Activated naive CD8-positive, alpha-beta T cell treated with anti-CD3 and anti-CD28 coated beads, Interleukin-2, amount 10 ng/mL, durations not matched to agents 7 days and 5 days (primary cell): ENCODE measurements at places on chromosomes 2 and 18. TPM values are rescaled to one million over a fixed set of nuclear protein-coding genes. Genes with fewer than 3 reads are reported as not detected.

NOL4 gene
- not detected for total RNA-seq

MEP1B gene
- total RNA-seq = not detected

SCTR gene
- total RNA-seq = not detected

SCN9A gene
- total RNA-seq = not detected

POTEI gene
- total RNA-seq = not detected

SPP2 gene
- total RNA-seq = not detected

ZC3H6 gene
- 22.5 TPM for total RNA-seq

UGT1A8 gene
- not detected for total RNA-seq

MBOAT2 gene
- 4.0 TPM for total RNA-seq

NR4A2 gene
- total RNA-seq = 3.0 TPM

HTRA2 gene
- 46.6 TPM for total RNA-seq

DLX1 gene
- total RNA-seq = not detected

- no peaks in the 10 kb centered on the region for H3K36me3 ChIP-seq
- H3K4me1 ChIP-seq = peaks cover 5% of the 10 kb centered on the region
- no peak for DNase-seq
- no peak overlapping the region for H3K27ac ChIP-seq
- H3K4me3 ChIP-seq = no peak overlapping the region
- peaks cover 48% of the 10 kb centered on the region for H3K27me3 ChIP-seq
Measured at GRCh38 chr18:31680433-31680811, 4.0 kb downstream of the B4GALT6 start.

DNA sequence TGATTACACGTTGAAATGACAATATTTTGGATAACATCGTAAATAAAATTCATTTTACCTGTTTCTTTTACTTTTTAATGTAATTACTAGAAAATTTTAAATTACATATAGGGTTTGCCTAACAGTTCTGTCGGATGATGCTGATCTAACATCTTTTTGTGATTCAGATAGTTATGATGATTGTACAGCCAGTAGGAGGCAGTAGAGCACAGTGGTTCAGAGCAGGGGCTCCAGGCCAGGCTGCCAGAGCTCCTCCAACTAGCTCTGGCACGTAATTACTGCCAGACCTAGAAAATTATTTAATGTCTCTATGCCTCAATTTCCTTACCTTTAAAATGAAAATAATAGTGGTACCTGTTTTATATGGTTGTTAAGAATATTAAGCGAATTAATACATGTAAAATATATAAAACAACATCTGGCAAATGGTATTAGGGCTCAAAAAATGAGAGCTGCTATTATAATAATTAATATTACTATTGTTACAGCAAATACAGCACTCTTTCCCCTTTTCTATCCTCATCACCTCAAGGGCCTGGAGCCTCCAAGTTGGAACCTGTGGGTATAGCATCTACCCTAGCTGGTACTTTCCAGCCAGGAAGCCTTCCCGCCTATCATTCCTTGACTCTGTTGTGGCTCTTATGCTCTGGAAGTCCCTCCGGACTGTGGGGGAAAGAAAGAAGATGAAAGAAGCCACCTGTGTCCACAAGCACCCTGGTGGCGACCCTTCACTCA, 47.7 kb upstream of the PLA2R1 start:
- no peak overlapping the region for H3K27ac ChIP-seq
- no peaks in the 10 kb centered on the region for H3K4me1 ChIP-seq
- peak; percentile 33 for DNase-seq
- peaks cover 11% of the 10 kb centered on the region for H3K27me3 ChIP-seq

- no peak overlapping the region for H3K4me3 ChIP-seq
- H3K27ac ChIP-seq = no peak overlapping the region
- no peaks in the 10 kb centered on the region for H3K36me3 ChIP-seq
- H3K27me3 ChIP-seq = peaks cover 35% of the 10 kb centered on the region
- no peak for DNase-seq
Measured at GRCh38 chr2:41910126-41910525, 137.7 kb upstream of the PKDCC start.

GRCh38 chr2:237598468-237599208, 8.1 kb upstream of the RAB17 start:
- peak overlapping the region; percentile 68 for H3K27ac ChIP-seq
- H3K4me1 ChIP-seq = peaks cover 15% of the 10 kb centered on the region
- DNase-seq = no peak
- no peak overlapping the region for H3K4me3 ChIP-seq

GRCh38 chr2:215794829-215795546, 218.4 kb downstream of the MREG start:
- peaks cover 2% of the 10 kb centered on the region for H3K36me3 ChIP-seq
- no peak overlapping the region for H3K4me3 ChIP-seq
- DNase-seq = no peak

GRCh38 chr18:47526147-47526546, 274.7 kb upstream of the SKOR2 start:
- H3K36me3 ChIP-seq = no peaks in the 10 kb centered on the region
- H3K4me3 ChIP-seq = no peak overlapping the region
- no peak overlapping the region for H3K27ac ChIP-seq
- no peak for DNase-seq
- no peaks in the 10 kb centered on the region for H3K4me1 ChIP-seq

GRCh38 chr2:199195927-199196502, 261.7 kb downstream of the SATB2 start:
- DNase-seq = no peak
- no peaks in the 10 kb centered on the region for H3K27me3 ChIP-seq
- no peak overlapping the region for H3K27ac ChIP-seq
- no peak overlapping the region for H3K4me3 ChIP-seq
- no peaks in the 10 kb centered on the region for H3K4me1 ChIP-seq
- H3K36me3 ChIP-seq = no peaks in the 10 kb centered on the region

DNA sequence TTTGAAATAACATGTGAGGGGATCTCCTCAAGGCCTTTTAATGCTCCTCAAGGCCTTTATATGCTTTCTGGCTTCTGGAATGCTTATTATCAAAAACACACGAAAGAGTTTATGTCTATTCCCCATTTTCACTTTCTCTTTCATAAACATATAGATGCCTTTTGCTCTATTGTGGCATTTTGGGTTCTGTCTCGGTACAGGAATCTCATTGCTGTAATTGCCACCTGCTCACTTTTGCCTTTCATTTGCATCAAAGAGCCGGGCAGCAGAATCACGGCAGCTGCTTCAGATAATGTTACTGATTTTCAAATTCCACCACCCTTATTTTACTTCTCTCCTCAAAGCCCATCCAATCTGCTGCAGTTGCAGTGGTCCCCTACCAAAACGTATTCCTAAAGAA, 54.8 kb upstream of the LPIN2 start:
- peak overlapping the region; percentile 72 for H3K4me3 ChIP-seq
- peaks cover 39% of the 10 kb centered on the region for H3K4me1 ChIP-seq
- no peak for DNase-seq
- peak overlapping the region; percentile 72 for H3K27ac ChIP-seq

DNA sequence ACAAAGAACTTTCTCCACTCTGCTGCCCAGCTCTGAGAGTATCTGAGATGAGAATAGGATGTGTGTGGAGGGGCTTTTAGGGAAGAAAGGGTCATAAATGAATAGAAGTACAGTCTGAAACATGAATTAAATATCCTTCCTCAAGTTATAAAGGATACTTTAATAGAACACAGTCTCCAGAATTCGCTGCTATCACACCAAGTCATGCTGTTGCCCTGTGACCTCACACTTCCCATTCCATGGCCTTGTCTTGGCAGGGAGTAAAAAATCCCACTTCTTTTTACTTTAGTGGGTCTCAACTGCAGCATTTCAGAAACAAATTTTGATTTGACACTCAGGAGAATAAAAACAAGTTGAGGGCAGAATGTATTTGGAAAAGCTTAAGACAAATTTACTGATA, 3.8 kb upstream of the RPE start:
- peaks cover 4% of the 10 kb centered on the region for H3K27me3 ChIP-seq
- DNase-seq = no peak
- no peak overlapping the region for H3K4me3 ChIP-seq

GRCh38 chr2:239324456-239324855, 76.4 kb downstream of the HDAC4 start:
- H3K4me1 ChIP-seq = peaks cover 68% of the 10 kb centered on the region
- peak overlapping the region; percentile 36 for H3K27ac ChIP-seq
- DNase-seq = no peak
- no peaks in the 10 kb centered on the region for H3K27me3 ChIP-seq
- no peak overlapping the region for H3K4me3 ChIP-seq
- peaks cover 18% of the 10 kb centered on the region for H3K36me3 ChIP-seq

DNA sequence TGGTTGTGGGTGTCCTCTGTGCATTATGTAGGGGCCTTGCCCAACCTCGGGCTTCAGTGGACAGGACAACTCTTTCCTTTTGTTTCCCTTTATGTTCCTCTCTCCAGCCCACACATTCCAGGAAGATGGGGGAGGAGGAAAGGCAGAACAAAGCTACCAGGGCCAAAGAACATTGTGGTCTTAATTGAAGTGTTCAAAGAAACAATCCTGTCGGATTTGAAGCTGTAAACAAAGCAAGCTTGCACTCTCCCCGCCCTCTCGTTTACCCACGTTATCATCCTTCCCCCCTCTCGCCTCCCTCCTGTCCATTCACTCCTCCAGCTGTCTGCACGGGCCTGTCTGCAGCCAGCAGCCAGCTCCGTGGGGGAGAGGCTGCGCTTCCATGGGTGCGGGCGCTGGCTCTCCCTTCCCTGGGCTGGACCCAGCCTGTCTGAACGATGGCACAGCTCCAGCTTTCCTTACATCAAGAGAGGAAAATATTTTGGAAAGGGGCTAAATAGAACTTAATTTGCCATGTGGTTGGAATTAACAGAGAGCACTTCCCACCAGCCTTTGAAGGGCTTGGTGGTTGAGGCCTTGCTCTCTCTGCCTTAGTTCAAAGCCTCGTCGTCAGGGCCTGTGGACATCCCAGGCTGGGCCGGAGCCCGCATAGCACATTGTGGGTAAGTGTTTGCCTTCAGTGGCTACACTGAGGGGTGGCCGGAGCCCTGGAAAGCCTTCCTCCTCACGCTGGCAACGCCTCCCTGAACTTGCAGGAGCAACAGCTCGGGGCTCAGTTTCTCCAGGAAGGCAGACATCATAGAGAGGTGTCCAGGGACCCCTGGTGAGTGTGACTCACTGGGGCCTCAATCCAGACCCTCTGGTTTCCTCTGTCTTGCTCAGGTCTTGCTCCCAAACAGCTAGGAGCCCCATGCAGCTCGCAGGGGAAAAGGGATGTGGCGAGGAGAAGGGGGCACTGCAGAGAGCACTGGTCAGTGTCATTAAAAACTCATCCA, 60.6 kb upstream of the HS6ST1 start:
- peak; percentile 15 for DNase-seq
- H3K27ac ChIP-seq = no peak overlapping the region
- no peaks in the 10 kb centered on the region for H3K4me1 ChIP-seq
- H3K27me3 ChIP-seq = peaks cover 35% of the 10 kb centered on the region
- no peaks in the 10 kb centered on the region for H3K36me3 ChIP-seq

GRCh38 chr2:26008851-26009566, 24.9 kb upstream of the RAB10 start:
- H3K4me3 ChIP-seq = no peak overlapping the region
- peaks cover 2% of the 10 kb centered on the region for H3K27me3 ChIP-seq
- peaks cover 3% of the 10 kb centered on the region for H3K4me1 ChIP-seq
- DNase-seq = no peak
- no peaks in the 10 kb centered on the region for H3K36me3 ChIP-seq

- no peaks in the 10 kb centered on the region for H3K36me3 ChIP-seq
- H3K27me3 ChIP-seq = peaks cover 21% of the 10 kb centered on the region
Measured at GRCh38 chr2:148814143-148814859, 60.7 kb upstream of the KIF5C start.

DNA sequence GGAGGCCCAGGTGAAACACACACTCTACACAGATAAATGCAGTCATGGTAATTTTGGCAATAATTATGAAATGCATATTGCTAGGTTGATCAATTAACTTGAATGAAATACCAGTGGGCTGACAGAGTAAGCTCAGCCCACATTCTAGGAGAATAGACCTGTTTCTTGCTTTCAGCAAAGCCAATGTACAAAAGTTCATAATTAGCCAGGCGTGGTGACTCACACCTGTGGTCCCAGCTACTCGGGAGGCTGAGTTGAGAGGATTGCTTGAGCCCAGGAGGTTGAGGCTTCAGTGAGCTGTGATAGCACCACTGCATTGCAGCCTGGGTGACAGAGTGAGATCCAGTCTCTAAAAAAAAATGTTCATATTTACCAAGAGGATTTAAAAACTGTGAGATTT, 15.7 kb upstream of the MBP start:
- DNase-seq = no peak
- no peak overlapping the region for H3K4me3 ChIP-seq
- H3K36me3 ChIP-seq = peaks cover 6% of the 10 kb centered on the region
- H3K4me1 ChIP-seq = peaks cover 17% of the 10 kb centered on the region
- no peaks in the 10 kb centered on the region for H3K27me3 ChIP-seq
- no peak overlapping the region for H3K27ac ChIP-seq

DNA sequence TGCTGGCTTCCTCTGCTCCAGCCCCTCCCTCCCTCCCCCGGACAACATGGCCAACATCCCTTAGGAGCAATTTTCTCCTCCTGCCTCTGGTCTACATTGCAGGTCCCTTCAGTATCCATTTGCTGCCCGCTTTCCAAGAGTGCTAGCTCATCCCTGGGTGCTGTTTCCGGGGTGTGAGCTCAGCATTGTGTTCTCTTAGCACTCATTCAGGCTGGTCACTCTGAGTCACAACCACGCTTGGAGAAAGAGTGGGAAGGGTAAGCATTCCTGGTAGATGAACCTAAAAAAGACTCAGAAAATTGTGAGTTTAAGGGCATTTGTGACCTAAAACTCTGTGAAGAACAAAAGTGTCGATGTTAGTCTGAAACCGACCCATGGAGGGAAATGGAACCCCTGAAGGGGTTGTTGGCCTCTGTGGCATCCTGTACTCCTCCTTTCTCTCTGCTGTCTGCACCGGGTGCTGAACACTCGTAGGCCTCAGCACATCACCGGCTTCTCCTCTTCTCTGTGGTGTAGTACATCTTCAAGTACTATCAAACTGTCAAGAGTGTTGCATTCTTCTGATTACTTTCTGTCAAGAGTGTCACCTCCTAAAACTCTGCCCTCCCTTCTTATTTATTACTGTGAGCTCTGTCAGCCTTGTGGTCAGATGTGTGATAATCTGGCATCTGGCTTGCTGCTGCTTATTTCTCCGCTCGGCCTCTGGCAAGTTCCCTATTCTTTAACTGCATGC, 73.0 kb downstream of the CTNNA2 start:
- H3K4me3 ChIP-seq = no peak overlapping the region
- no peaks in the 10 kb centered on the region for H3K4me1 ChIP-seq
- H3K27me3 ChIP-seq = no peaks in the 10 kb centered on the region
- no peaks in the 10 kb centered on the region for H3K36me3 ChIP-seq
- no peak overlapping the region for H3K27ac ChIP-seq

- H3K4me1 ChIP-seq = no peaks in the 10 kb centered on the region
- no peak overlapping the region for H3K27ac ChIP-seq
- no peak for DNase-seq
- peaks cover 1% of the 10 kb centered on the region for H3K27me3 ChIP-seq
Measured at GRCh38 chr2:237068005-237068576, 17.6 kb upstream of the COPS8 start.

DNA sequence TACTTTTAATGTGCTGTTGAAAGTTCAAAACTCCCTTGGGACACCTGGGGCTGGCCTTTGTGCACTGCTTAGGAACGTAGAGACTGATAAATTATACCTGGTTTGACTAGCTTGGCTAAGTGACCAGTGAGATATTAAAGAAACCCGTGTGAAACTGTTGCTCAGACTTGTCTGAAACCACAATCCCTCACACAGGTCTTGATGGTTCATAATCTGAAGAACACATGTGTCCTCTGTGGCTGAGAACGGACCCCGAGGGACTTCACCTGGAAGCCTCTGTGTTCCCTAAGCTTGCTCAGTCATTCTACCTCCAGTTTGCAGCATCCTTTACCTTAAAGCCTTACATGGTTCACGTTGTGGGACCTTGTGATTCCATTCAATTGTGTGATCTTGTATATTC, 218.8 kb downstream of the CBLN2 start:
- no peaks in the 10 kb centered on the region for H3K4me1 ChIP-seq
- no peak for DNase-seq
